Fibroblast of upper back skin (primary cell): ENCODE measurements at places on chromosomes 1 and 21.

GRCh38 chr21:42212266-42212665 lies 6.7 kb upstream of the ABCG1 start:
- no peak for DNase-seq

GRCh38 chr1:240212556-240212955 lies 120.9 kb downstream of the FMN2 start:
- DNase-seq: no peak

- DNase-seq: peak; percentile 24
Observed at GRCh38 chr1:59695252-59695651, 119.5 kb upstream of the HOOK1 start.

- DNase-seq: no peak
Observed at GRCh38 chr1:207695891-207696290, 51.0 kb downstream of the CR1L start.
